ENCODE measurements at places on chromosomes 13 and 19. TPM values are rescaled to one million over a fixed set of nuclear protein-coding genes. Genes with fewer than 3 reads are reported as not detected.

- DNase-seq = no peak
- no peaks in the 10 kb centered on the region for H3K36me3 ChIP-seq
- no peaks in the 10 kb centered on the region for H3K27me3 ChIP-seq
- no peak overlapping the region for H3K4me3 ChIP-seq
Measured at GRCh38 chr13:114067886-114068651, 64.4 kb downstream of the RASA3 start.

- H3K27ac ChIP-seq = no peak overlapping the region
- H3K4me3 ChIP-seq = no peak overlapping the region
- DNase-seq = no peak
Measured at GRCh38 chr13:40600149-40600751, 66.2 kb downstream of the FOXO1 start.

- H3K4me1 ChIP-seq = peaks cover 7% of the 10 kb centered on the region
- H3K27me3 ChIP-seq = no peaks in the 10 kb centered on the region
- H3K4me3 ChIP-seq = no peak overlapping the region
- no peak for DNase-seq
- no peak overlapping the region for H3K27ac ChIP-seq
Measured at GRCh38 chr13:37148501-37148900, 43.0 kb upstream of the CSNK1A1L start.

- no peaks in the 10 kb centered on the region for H3K4me1 ChIP-seq
- H3K27me3 ChIP-seq = no peaks in the 10 kb centered on the region
- no peak overlapping the region for H3K27ac ChIP-seq
- no peaks in the 10 kb centered on the region for H3K36me3 ChIP-seq
Measured at GRCh38 chr19:3298853-3299449, 67.4 kb upstream of the NFIC start.

The OLFM4 gene
- total RNA-seq = 18.3 TPM

DNA sequence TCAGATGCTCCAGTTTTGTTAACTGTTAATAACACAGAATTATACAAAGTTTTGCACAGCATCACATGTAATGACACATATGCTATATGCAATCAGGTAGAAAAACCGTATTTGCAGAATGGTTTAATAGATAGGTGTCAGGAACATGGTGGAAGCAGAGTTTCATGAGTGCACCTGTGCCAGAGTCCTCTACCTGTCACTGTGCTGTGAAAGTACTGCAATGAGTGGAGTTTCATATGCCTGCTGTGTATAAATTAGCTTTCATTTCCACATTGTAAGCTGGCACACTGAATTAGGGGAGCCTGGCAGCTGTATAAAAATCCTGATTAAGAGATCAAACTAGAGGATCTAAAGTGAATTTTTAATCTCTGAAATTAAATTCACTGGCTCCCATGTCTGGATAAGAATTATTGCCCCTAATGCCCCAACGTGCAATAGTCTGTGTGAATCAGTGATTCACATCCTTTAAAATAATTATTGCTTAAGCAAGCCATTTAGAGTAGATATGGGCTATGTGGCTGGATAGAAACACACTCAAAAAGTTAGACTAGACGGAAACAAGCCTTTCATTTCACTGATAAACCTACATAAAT is 8.5 kb upstream of the EEF1AKMT1 start:
- H3K27ac ChIP-seq = no peak overlapping the region
- no peak for DNase-seq
- H3K4me3 ChIP-seq = no peak overlapping the region
